ENCODE measurements at places on chromosomes 1 and 21. TPM values are rescaled to one million over a fixed set of nuclear protein-coding genes. Genes with fewer than 3 reads are reported as not detected.

- DNase-seq, result peak; percentile 90
Observed at GRCh38 chr1:100037927-100038659, 68.3 kb downstream of the SLC35A3 start.

REN gene
- total RNA-seq, result 0.89 TPM

DNA sequence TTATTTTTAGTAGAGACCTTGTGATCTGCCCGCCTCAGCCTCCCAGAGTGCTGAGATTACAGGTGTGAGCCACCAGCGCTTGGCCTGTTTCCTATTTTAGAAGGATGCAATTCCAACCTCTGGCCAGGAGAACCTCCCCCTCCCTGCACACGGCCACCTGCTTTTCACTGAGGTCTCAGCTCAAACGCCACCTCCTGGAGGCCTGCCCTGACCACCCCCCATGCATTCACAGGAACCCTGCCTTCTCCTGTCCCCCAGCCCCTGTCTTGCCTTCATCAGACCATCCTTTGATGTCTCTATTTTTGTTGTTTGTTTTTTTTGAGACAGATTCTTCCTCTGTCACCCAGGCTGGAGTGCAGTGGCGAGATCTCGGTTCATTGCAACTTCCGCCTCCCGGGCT, 2.3 kb downstream of the SRM start:
- DNase-seq, result no peak

SHCBP1L gene
- not detected for total RNA-seq

DNA sequence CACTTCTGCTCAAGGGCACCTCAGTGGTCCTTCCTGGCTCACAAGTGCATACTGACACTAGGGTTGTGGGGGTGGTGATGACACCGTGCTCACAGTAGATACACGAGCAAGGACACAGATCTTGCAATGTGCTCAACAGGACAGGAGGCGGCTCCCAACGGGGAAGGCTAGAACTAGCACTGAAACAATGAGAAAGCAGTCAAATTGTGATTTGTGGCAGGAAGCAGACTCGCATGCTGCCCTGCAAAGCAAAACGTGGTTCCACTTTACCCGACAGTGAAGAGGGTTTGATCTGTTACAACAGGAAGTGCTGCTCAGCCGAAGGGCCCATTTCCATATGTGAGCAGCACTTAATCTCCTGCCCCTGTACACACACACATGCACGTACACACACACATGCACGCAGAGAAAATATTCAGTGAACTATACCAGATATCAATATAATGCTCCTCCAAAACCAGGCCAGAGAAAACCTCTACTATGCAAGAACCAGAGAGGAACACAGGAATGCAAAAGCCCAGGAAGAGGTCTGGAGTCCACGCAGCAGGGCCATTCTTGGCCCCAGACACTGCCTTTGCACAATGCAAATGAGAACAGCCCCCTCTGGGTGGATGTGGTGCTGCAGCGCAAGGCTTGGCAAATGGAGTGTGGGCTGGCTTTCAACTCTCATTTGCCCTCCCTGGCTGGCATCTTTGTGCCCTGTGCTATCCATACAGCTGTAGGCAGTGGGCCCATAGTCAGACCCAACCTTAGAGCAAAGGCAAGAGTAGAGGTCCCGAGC, 47.1 kb downstream of the KANK4 start:
- no peak for DNase-seq

AJAP1 gene
- total RNA-seq, result 5.7 TPM

DNA sequence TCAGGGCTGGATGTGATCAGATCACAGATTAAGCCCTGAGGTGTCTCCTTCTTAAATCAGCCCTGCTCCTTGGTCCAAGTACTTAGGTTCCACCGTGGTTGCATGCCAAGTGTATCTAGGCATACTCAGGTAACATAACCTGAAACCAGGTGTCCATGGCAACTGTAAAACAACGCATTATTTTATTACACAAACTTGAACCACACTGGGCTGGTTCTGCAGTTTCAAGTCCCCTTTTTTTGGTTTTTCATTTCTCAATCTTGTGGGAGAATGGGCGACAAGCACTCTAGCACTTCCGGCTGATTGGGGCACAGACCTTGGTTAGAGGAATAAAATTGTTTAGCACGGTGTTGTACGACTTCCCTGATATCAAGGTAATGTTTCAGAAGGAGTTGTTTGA, 65.2 kb downstream of the GBP6 start:
- DNase-seq, result no peak

- DNase-seq, result no peak
Observed at GRCh38 chr1:238223076-238223640, 332.4 kb upstream of the ZP4 start.

DNA sequence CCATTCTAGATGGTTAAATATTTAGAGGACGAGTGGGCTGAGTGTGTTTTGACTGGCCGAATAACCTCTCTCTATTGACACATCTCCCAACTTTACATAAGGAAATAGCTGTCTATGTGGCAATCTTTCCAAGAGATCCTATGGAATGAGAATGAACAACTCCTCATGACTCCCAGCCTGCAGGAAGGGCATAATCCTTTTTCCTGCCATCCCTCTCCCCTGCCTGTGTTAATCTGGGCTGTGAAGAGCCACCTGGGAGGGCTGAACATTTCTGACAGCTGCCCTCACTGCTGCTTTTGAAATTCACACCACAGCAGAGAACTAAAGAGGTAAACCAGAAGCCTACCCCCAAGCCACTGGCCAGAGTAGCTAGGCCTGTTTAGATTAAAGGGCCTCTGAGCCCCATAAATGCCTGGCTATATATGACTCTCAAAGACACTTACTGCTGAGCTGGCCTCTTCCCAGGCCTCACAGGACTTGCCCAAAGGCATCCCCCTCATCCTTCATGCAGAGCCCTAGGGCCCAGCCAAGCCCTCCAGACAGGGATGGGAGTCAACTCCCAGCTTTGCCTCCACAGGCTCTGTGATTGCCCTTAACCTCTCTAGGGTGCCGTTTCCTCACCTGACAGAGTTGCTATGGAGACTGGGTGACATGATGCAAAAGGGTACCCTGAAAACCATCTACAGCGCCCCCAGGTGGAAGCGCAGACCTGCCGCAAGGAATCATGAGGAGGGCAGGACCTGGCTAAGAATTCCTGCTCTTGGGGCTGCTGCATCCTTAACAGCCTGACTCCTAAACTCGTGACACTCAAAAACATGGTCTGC, 42.0 kb upstream of the LDLRAP1 start:
- no peak for DNase-seq

DNA sequence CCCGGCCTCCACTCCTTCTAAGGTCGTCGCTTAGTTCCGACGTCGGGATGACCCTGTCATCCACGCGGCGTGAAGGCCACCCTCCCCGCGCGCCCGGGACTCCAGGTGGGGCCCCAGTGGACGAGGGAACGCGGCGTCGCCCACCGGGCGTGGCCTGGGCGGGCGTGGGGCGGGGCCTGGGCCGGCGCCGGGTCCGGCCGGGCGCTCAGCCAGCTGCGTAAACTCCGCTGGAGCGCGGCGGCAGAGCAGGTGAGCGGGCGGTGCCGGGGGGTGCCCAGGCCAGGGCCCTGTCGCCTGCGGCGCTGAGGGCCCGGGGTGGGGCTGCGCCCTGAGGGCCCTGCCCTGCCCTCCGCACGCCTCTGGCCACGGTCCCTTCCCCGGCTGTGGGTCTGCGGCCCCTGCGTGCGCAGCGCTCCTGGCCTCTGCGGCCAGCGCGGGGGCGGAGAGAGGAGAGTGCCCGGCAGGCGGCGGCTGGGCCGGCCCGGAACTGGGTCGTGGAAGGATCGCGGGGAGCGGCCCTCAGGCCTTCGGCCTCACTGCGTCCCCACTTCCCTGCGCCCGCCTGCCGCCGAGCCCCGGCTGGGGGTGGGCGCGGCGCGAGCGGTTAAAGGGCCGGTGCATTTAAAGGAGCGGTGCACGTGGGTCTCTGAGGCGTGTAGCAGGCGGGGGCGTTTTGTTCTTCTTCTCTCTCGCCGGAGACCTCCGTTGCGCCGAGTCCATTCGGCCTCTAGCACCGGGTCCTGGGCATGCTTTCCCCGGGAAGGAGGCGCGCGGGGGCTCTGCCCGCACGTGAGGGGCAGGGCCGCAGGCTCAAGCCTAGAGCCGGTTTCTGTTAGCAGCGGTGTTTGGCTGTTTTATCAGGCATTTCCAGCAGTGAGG, at the start of gene PSEN2:
Gene PSEN2, plus strand, starts transcription at position 216 of the 879 bp plus-strand sequence. CDS start 11,292 bp downstream, outside the sequence.
- peak; percentile 71 for DNase-seq

SRSF4 gene
- 96.0 TPM for total RNA-seq

SEMA4A gene
- total RNA-seq, result 49.3 TPM

DNA sequence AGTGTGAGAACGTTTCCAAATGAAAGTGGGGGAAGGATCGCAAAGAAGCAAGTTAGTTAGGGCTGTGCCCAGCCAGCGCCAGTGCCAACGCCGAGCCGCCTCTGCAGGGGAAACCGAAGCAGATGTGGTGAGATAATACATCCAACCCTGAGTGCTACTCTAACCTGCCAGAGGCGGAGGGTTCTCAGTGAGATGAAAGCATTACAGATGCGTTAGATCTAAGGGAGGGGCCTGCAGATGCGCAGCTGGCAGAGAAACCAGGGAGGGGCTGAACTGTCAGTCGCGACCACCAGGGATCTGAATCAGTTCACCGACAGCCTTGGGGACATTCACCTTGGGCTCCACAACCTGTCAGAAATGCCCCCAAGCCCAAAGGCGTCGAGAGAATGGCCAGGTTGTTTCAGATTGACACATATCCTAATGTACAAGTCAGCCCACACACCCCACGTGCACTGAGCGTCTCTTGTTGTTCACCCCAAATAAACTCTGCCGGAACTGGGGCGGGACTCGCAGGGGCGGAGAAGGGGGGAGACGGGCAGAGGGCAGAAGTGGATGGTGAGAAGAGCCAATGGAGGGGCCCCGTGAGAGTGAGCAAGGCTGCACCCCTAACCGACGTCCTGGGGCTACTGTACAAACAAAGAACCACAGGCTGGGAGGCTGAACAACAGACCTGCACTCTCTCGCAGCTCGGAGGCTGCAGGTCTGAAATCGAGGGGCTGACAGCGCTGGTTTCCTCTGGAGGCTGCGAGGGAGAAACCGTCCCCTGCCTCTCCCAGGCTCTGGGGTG, 8.7 kb upstream of the UMODL1 start:
- peak; percentile 64 for DNase-seq

DNA sequence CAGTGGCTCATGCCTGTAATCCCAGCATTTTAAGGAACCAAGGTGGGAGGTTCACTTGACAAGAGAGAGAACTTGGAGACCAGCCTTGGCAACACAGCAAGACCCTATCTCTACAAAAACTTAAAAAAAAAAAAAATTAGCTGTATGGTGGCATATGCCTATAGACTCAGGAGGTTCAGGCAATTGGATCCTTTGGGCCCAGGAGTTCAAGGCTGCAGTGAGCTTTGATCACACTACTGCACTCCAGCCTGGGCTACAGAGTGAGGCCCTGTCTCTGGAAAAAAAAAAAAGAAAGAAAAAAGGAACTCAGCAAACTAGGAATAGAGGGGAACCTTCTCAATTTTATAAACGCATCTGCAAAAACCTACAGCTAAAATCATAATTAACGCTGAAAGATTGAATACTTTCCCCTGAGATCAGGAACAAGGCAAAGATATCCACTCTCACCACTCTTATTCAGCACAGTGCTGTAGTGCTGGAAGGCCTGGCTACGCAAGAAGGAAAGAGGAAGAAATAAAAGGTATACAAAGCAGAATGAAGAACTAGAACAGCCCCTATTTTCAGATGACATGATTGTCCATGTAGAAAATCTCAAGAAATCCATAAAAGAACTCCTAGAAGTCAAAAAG, 21.6 kb downstream of the HSF2BP start:
- DNase-seq, result no peak

CYYR1 gene
- 27.6 TPM for total RNA-seq

DNA sequence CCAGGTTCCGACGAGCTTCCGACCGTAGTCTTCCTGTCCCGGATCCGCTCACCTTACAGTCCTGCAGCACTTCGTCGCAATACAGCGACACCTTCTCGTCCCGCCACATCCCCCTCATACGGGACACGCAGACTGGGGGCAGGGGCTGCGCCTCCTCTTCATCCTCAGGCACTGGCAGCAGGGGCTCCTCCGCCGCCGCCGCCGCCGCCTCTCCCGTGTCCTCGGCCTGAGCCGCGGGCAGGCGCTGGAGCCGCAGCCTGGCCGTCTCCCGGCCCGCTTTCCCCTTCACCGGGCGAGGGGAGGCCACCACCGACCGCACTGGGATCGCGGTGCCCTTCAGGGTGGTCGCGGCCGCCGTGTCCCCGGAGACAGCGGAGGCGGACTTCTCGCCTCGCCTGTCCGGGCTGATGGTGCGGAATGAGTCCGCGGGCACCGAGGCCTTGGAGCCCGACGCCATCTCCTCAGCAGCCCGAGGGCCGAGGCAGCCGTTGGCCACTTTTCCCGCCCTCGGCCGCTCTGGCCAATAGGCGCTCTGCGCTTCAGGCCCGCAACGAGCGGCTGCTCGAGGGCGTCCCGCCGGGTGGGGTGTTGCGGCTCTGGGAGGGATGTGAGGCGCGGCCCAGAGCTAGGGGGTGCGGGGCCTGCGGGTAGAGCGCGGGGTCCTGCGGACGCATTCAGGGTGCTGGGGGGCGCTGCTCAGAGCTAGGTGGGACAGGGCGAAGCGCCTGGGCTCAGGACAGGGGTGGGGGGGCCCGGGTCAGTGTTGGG, at the start of gene SHCBP1L:
Gene SHCBP1L, minus strand, starts transcription at position 490 of the 768 bp plus-strand sequence. Its CDS starts 33 bp downstream, at position 457.
- DNase-seq, result no peak

RPS6KA1 gene
- total RNA-seq, result 23.2 TPM

SPRR2A gene
- total RNA-seq, result 0.96 TPM

DNA sequence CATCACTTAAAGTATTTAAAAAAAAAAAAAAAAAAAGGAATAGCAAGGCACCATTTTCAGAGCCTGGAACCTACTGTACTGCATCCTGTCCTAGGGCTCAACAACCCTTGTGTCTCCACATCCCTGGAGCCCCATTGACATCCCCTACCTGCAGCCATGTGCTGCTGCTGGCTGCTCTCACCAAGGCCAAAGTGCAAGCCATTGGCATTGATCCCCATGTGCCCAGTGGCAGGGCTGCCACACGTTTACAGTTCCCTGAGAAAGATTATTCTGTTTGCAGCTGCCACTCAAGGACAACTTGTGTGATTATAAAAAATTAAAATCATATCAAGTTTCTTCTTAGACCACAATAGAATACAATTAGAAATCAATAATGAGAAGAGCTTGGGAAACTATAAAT, 129.9 kb downstream of the LHX8 start:
- no peak for DNase-seq

DNA sequence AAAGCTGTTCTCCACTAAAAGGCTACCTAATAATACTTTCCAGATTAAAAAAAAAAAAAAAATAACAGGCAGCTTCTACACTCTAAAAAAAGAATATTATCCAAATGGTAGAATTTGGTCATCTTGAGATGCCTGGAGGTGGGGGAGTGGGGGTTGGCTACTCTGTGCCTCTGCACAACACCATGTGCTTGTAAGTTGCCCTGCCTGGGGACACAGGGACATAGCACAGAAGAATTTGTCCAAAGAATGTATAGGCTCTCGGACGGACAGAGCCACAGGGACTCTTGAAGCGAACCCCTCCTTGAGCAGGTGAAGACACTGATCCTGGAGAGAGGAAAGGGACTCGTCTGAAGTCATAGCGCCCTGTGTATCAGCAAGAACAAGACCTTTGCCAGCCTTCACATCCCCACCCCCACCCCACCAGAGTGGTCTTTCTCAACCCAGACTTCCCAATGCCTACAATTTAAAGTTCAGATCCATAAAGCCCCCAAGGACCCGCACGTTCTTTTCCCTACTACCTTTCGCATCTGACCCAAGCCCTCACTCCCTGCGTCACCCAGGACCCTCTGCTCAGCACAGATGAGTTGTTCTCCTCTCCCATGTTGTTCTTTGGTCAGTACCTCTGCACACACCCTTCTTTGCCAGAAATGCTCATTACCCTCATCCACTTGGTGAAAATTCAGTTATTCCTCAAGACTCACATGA, 72.6 kb downstream of the LGR6 start:
- no peak for DNase-seq

GRCh38 chr1:39128126-39128525, 76.4 kb upstream of the MACF1 start:
- no peak for DNase-seq

- no peak for DNase-seq
Observed at GRCh38 chr1:61808321-61808720, 66.0 kb downstream of the PATJ start.
